NCI-H1930 (cell line): ENCODE measurements at places on chromosomes 5 and 9.
A peak's percentile ranks its signal among the peaks of the same experiment; 100 is the strongest.

- DNase-seq: peak; percentile 74
These were observed 4.4 kb upstream of the MLANA start for GRCh38 chr9:5886114-5886939.

DNA sequence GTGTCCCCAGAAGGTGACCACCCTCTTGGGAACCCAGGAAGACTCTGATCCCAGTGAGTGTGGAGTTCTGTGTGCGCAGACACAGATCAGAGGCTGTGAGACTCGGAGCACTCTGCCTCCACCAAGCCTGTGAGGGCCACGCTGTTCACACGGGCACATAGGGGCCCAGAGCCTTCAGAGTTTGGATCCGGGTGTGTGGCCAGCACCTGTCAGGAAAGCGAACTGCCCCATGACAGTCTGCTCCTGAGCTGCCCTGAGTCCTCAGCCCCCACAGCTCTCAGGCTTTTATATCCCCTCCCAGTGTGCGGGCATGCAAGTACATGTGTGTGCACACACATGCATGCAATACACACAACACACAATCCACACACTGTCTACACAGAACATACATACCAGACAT is 161.8 kb upstream of the IRX2 start:
- no peak for DNase-seq

DNA sequence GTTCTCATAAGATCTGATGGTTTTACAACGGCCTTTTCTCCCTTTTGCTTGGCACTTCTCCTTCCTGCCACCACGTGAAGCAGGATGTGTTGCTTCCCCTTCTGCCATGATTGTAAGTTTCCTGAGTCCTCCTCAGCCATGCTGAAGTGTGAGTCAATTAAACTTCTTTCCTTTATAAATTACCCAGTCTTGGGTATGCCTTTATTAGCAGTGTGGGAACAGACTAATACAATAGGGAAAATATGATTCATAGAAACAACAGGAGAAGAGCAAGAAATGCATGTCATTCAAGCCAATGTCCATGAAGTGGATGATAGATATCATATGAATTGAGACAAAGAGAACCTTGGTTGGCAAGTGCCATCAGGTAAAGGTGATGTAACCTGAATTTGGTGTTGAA is 128.3 kb upstream of the HAPLN1 start:
- DNase-seq: no peak

GRCh38 chr5:127878174-127878750 is 175.1 kb downstream of the CCDC192 start:
- no peak for DNase-seq

DNA sequence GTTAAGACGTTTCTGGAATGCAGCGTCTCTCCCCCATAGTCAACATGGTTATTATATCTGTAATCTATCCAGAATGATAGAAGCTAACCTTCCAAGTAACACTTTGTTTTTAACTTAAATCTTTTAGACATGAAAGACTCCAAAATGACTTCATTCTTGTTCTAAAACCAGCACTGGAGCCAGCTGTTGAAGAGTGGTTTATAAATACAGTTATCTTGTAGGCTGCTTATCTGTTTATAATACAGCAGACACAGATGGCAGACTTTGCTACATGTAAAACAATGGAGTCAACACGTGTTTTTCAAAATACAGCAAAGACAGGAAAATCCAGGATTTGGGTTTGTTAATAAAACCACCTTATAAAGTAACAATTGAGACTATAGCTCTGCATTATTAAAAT is 48.8 kb upstream of the RETREG1 start:
- DNase-seq: no peak

DNA sequence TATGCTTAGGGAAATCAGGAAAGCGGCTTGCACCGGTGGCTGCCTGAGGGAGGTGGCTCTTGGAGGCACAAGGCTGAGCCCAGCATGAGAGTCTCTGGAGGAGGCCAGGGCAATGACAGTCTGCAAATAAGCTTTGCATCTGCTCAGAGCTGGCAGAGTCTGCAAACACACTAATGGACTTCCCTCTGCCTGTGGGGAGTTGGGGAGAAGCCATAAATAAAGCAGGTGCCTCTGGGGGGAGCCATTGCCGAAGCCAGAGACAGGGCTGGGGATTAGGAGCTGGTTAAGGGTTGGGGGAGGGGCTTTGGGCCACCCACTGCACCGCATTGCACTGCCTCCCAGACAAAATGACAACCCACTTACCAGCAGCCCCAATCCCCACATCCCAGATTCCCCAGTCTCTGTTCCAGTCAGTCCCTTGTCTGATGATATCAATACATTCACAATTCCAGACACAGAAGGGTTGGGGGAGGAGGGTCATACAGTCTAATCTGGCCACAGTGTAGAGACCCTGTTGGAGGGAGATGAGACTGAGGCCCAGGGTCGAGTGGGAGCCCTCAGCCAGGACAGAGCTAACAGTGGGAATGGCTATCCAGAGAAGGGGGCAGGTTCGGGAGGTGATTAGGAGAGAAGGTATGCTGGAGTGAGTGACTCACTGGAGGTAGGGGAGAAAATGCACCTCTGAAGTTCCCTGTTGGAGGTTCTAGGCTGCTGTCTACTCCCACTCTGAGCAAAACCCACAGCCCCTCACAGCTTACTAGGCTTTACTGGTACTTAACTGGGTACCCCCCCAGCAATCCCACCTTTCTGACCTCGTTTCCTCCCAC is 53.7 kb downstream of the PAX5 start:
- peak; percentile 67 for DNase-seq

GRCh38 chr9:91790917-91791316 is 159.1 kb downstream of the ROR2 start:
- DNase-seq: no peak

DNA sequence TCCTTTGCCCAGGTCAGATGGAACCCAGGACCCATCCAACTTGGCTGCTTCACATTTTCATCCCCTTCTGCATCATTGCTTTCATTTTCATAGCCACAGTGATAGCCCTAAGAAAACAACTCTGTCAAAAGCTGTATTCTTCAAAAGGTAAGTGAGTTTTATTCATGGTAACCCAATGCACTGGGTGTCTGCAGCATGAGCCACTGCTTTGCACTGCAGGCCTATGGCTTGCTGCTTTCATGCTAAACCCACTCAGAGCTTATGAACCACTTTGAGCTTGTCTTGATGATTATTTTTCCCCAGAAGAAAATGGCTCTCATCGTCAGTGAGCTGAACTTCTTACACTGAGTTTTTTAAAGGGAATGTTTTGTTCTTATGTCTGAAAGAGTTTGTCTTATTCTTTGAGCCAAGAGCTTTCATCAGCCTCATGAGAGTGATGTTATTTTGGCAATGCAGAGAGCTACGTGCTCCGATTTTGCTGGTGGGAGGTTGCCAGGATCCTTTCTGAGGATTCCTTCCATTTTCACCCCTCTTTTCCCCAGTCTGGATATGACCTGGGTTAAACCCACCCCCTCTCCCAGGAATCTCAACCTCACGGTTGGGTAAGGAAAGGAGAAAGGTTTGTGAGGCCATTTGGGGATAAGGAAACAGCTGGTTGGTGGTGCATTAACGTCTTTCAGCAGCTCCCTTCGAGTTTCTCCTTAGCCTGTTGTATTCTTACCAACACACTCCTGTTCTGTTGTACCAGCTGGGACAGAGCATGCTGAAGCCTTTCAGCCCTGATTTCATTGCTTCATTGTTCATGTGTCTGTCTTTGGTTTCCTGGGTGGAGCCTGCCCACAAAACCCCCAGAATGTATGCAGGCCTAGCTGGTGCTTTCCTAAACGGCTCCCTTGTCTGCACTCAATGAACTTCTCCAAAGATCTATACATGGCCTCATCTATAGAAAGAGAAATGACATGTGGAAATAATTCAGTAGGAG is 47.6 kb downstream of the PDCD1LG2 start:
- no peak for DNase-seq

DNA sequence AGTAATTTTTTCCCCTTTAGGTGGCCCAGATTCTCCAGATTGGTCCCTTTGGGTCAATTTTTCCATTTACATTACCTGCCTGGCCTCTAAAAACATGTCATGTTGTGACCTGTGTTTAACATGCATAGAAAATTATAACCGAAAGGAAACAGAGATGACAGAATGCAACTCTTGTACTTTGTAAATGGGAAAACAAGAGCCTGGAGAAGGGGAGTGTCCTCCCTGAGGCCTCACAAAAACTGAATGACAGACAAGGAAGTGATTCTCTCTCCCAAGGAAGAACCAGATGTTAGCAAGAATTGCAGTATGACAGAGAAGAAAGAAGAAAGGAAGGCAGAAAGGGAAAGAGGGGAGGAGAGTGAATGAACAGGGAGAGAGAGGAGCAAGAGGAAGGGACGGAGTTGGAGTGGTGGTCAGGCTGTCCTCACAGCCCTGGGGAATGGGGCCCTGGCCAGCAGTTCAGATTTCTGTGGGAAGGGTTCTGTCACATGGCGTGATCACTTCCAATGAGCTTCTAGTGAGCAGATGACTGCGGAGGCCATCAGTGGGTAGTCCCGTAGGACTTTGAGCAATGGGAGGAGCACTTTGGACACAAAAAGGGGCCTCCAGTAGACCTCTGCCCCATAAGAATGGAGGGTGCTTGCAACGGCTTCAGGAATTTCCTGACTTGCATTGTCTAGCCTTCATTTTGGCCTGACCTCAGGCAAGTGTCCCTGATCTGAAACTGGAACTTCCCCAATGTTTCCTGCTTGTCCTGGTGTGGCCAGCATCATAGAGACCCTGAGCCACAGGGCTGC is 31.6 kb downstream of the ABLIM3 start:
- no peak for DNase-seq
